ENCODE measurements at places on chromosomes 7 and 10.
A peak's percentile ranks its signal among the peaks of the same experiment; 100 is the strongest.

GRCh38 chr10:43763846-43764245 lies 115.2 kb upstream of the ZNF32 start:
- no peak for DNase-seq

DNA sequence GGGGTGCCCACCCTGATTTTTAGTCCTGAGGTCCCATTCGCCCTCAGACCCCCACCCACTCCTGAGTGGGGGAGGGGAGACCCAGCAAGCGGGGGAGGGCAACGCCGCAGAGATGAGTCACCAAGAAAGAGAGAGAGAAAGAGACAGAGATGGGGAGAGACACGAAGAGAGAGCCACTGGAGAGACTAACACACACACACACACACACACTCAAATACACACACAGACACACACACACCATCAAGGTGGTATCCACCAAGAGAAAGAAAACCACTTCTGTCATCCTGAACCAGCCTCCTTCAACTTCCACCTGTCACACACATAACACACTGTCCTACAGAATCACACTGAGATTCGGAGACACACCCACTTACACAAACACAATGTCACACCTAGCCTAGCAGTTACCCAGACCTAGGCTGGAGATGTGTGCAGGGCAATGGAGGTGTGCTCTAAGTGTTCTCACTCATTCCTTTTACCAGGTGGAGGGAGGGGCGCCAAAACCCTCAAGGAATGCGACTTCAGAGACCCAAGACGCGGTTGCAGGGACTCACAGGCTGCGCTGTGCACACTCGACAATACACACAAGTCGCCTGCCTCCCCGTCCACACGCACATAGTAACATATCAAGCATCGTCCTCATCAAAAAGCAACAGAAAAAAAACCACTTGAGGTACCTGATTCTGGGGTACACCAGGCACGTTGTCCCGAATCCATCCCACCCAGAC lies 3.9 kb upstream of the VGF start:
- DNase-seq = no peak

DNA sequence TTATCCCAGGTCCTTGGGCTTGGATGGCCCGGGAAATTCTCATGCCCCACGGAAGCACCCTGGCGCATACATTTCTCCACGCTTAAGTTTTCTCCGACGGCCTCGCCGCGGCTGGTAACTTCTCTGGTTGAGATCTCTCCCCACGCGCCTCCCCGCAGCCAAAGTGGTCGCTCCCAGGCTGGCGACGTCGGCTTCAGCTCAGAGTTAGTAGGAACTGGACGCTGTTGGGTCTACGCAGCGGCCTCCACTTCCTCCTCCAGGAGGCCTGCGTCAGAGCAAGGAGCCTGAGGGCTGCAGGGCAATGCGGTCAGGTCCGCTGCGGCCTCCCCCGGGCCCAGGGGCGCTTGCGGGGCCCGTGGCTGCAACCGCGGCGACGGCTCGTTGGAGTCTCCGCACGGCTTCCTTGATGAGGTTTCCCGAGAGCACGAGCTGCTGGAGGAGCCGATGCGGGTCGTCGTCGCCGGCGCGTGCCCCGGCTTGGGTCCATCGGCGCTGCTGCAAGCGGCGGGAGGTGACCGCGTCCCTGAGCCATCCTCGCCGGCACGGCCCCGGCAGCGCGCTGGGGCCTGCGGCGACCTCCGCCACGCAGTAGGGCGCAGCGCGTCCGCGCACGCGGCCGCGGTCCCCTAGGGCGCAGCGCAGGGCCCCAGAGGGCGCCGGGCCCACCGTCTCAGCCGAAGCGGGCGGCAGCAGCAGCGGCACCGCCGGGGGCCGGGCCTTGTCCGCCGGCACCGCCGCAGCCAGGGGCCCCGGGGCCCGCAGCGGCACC lies 744 bp downstream of the FRAT2 start:
- peak; percentile 63 for DNase-seq

DNA sequence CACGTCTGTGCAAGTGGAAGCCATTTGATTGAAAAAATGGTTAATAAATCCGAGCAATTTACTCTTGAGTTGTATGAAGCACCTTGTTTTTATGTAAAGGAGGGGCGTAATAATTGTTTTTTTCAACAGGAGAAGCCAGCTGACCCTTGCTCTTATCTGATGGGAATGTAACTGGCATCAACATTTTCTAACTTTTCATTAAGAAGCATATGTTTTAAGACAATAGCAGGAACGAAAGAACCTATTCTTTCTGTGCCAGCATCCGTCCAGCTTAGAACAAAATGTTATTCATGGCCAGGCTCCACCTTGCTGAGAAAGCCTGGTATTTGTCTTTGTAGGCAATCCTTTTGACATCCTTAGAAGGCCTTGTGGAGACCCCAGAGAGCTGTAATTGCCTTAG lies 22.2 kb upstream of the AFAP1L2 start:
- no peak for DNase-seq

DNA sequence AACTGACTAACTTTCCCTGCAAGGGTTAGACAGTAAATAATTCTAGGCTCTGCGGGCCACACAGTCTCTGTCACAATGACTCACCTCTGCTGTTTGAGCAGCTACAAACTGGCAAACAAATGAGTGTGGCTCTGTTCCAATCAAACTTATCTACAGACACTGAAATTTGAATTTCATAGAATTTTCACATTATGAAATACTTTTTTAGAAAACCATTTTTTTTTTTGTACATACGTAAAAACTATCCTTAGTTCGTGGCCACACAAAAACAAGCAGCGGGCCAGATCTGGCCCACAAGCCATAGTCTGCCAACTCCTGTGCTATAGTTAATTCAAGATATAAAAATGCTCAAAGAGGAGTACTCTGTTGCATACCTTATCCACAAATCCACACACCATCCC lies 32.6 kb downstream of the PIP4K2A start:
- no peak for DNase-seq

DNA sequence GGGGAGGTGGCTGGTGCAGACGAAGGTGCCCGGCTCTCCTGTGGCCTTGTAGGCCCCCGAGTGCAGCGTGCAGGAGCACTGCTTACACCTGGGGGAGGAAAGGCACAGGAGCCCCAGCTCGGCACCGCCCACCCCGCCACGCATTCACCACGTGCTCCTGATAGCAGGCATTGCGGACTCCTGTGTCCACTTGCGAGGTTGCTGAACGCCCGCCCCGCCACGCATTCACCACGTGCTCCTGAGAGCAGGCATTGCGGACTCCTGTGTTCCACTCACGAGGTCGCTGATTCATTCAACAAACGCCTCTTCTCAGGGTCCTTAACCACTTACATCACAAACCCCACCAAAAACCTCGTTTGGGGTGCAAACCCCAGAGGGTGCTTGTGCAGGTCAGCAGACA lies 13.9 kb downstream of the MICALL2 start:
- no peak for DNase-seq

DNA sequence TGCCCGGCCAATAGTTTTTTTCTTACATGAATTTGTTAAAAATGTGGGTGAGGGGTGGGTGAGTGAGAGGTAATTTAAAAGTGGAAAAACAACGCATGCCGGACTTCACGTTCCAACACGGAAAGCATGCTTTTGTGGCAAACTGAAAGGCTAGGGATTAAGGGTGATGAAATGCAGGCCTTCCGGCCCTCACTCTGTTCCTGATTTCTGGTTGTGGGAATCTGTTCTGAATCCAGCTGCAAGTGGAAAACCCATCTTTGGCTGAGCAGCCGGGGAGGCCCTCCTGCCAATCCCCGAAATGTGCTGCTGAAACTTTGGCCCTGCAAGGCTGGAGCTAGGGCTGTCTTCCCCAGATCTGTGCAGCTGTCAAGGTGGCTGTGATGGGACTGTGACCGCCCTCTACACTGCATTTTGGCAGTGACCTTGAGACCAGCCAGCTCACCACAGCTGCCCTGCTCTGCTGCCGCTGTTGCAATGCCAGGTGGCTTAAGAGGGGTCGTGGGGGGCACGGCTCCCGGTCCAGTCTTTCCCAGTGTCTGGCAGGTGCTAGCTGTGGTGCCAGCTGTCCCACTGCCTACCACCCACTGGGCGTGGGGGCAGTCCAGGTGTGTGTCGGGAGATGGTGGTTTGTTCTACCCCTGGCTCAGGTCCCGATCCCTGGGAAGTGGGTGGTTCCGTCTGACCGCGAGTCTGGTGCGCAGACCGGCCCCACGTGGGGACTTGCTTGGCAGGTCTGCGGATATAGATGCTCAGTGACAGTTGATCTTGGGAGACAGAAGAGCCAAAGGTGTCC lies 39.0 kb downstream of the TET1 start:
- DNase-seq = no peak

GRCh38 chr10:119898577-119898976 lies 6.0 kb downstream of the SEC23IP start:
- no peak for DNase-seq

GRCh38 chr10:13587391-13587790 lies 626 bp downstream of the PRPF18 start:
- DNase-seq = no peak

DNA sequence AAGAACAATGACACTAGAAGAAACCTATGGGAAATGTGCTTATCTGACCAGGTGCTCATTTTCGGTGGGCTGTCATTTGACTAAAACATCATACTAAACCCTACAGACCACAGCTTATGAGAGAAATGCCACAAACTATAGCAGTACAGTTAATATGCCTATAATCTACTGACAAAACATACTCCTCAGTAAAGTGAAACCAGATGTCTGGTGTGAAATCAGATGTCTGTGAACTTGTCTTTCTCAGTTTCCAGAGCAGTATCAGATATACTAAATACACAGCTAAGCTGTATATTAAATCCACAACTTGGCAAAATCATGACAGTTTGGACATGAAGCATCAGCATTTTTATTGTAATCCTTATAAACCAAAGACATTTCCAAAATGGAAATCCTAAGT lies 3.3 kb downstream of the IMMP2L start:
- DNase-seq = no peak

- no peak for DNase-seq
These were observed 53.0 kb downstream of the JCAD start for GRCh38 chr10:30006410-30006809.

DNA sequence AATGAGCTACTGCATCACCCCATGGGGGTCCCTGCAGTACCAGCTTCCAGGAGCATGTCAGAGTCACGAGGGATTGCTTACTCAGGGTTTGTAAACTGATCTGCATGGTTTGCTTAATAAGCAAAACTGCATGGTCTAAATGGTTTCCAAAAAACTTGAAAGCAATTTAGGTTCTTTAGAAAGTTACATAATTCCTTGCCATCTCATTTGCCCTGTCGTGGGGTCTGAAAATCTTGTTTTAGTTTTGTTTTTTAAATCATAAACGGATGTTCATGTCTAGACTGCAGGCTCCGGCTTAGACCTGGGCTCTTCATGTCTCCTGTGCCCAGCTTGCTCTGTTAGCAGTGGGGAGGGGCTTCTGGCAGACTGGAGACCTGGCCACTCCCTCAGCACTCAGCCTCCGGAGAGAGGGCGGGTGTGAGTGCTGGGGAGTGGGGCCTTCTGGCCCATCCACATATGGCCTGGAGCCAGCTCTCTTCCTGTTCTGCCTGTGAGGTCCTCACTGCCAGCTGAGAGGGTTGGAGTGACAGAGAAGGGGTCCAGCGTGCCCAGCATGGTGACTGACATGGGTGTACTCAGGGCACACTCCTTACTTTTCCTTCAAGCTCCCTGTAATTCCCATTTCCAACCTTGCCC lies 17.5 kb downstream of the PRF1 start:
- DNase-seq = no peak

- no peak for DNase-seq
These were observed 119.7 kb downstream of the FAM53B start for GRCh38 chr10:124624466-124624865.

GRCh38 chr10:118827053-118827452 lies 72.3 kb upstream of the CACUL1 start:
- DNase-seq = no peak

DNA sequence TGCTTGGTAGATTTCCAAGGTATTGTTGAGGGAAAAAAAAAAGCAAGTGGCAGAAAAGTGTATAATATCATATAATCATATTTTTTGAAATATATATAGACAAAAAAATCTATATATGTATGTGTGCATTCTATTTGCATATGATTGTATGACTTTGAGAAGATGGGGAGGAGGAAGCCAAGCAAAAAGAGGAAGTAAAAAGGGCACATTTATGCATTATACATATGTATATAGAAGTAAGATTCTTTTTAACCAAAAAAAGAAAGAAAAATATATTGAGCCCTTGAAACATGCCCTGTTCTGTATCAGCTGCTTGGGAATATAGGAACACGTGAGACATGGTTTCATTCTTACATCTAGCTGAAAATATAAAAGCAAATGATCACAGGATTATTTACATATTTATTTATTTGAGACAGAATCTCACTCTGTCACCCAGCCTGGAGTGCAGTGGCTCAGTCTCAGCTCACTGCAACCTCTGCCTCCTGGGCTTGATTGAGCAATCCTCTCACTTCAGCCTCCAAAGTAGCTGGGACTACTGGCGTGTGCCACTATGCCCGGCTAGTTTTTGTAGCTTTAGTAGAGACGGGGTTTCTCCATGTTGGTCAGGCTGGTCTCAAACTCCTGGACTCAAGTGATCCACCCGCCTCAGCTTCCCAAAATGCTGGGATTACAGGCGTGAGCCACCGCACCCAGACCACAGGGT lies 18.0 kb upstream of the SLF2 start:
- peak; percentile 37 for DNase-seq

DNA sequence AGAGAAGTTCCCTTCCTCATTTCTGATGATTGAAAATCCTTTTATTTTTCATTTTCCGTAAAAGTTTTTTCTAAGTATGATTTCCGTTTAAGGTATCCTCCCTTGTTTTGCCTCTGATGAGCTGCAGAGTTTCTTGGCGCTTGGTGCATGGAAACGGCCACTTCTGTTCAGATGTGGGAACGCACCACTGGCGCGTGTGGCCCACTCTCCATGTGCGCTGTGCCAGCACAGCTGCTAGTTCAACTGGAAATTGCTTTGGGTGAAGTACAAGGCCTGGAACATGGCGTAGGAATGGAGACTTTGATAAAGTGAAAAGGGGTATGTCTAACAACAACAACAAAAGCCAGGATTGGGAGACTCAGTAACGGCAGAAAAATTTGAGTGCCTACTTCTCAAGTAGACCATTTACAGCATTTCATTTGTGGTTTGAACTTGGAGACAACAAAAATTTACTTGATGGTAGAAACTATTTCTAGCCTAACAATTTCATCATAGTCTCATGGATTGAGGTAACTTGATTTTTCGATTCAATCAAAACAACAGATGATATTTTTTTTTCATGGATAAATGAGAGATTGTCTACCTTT lies 364.2 kb downstream of the SUGCT start:
- no peak for DNase-seq

- DNase-seq = no peak
These were observed 24.4 kb upstream of the ETV1 start for GRCh38 chr7:14013898-14014297.

DNA sequence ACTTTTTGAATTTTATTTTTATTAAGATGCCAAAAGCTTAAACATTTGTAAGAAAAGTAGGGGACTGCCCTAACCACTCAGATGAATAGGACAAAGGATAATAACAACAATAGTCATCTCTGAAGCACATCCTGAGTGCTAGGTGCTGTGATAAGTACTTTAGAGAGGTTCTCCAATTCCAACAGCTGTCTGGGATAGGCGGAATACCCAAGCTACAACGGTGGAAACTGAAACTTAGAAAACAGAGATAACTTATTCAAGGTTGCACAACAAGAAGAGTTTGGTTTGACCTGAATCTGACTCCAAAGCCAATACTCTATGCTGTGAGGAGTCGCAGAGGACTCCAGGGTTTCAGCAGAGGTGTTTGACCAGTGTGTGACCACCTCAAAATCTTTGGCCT lies 2.0 kb downstream of the RTKN2 start:
- DNase-seq = peak; percentile 6

GRCh38 chr7:124349443-124349842 lies 316.6 kb upstream of the TMEM229A start:
- DNase-seq = no peak

GRCh38 chr7:76209310-76209709 lies 7.6 kb downstream of the SRRM3 start:
- DNase-seq = no peak

- no peak for DNase-seq
These were observed 33.2 kb downstream of the CNNM2 start for GRCh38 chr10:102951316-102951715.

All from AML-193 (cell line).